GM23248 (cell line): ENCODE measurements at places on chromosomes 12 and 14.

GRCh38 chr14:35818346-35819115 is 7.6 kb upstream of the BRMS1L start:
- DNase-seq: peak; percentile 69

DNA sequence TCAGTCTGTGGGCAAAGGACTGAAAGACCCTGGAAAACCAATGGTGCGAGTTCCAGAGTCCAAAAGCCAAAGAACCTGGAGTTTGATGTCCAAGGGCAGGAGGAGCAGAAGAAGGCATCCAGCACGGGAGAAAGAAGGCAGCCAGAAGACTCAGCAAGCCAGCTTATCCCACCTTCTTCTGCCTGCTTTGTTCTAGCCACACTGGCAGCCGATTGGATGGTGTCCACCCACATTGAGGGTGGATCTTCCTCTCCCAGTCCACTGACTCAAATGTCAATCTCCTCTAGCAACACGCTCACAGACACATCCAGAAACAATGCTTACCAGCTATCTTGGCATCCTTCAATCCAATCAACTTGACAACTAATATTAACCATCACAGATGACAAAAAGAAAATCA is 57.2 kb upstream of the CAPRIN2 start:
- no peak for DNase-seq

DNA sequence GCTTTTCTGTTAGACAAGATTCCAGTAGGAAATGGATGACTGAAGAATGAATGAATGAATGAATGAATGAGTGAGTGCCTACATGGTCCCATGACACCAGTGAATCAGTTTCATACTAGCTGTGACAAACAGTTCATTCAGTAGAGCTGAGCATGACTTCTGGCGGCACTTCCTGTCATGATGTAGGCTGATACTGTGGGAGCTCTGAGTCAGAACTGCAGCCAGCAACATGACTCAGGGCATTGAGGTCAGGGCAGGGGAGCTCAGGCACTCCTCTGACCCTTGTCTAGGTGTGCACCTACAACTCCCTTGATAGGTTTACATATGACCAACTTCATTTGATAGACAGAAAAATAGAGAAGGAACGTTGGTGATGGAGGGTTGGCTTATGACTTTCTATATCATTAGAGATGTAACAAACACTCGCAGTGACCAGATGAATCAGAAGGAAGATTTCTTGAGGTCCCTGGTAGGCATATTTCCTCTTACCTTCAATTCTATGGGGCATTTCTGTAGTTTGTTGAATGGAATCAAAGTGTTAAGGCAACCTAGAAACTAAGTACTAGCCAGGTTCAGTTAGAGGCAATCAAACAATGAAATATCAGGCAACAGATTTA is 139.3 kb upstream of the ARHGAP5 start:
- peak; percentile 95 for DNase-seq

GRCh38 chr14:90034156-90034555 is 27.6 kb upstream of the KCNK13 start:
- no peak for DNase-seq

DNA sequence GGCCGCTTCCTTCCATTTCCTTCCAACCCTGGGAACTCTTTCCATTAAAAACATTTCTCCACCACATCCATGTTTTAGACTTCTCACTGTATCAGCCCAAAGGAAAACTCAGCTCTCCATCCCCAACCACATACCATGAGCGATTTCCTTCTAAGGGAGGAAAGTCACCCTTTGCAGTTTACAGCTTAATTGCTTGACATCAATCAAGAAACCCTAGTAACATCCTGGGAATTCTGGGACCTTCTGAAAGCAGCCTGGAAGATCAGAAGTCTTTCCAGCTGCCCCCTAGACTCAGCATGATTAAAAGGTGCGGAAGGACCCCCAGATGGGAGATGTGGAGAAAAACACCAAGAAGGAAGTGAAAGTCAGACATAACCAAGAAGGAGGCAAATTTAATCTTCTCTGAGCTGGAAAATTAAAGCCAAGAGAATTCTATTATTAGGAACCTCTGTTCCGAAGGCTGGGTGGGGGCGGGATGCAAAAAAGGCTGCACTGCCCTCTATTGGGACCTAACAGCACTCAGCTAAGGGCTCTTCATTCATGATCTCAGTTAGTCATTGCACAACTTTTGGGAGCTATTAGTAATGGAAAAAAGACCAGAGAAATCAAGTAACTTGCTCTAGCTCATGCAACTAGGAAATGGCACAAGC is 73.3 kb upstream of the PLXNC1 start:
- peak; percentile 97 for DNase-seq

DNA sequence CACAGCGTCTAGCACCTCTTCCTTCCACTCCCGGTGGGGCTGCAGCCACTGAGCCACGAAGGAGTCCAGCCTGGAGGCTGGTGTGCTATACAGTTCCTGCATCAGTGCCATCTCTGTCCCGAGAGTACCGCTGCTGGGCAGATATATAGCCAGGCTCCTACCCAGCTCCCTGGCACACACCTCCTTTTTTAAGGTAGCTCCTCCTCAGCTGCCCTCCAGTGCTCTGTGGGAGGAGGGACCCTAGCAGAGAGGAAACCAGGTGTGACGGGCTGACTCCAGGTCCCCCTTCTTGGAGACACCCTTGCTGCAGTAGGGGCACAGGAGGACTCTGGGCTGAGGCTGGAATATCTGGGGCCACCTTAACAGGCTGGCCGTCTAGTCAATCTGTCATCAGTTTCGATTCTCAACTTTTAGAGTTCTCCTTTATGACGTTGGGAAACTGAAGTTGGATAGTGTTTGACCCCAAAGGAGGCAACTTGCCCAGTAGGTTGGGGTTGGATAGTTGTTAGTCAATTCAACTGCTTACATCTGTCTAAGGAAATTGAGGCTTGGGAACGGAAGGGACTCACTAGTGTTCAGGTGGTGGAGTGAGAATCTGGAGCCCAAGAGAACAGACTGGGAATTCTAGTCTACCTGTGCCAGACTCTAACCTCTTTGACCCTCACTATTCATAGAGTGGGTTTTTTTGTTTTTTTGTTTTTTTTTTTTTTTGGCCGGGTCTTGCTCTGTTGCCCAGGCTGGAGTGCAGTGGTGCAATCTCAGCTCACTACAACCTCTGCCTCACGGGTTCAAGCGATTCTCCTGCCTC is at the start of gene OASL:
Gene OASL, minus strand, starts transcription at position 386 of the 808 bp plus-strand sequence. Its CDS starts 275 bp downstream, at position 111.
- DNase-seq: peak; percentile 68

DNA sequence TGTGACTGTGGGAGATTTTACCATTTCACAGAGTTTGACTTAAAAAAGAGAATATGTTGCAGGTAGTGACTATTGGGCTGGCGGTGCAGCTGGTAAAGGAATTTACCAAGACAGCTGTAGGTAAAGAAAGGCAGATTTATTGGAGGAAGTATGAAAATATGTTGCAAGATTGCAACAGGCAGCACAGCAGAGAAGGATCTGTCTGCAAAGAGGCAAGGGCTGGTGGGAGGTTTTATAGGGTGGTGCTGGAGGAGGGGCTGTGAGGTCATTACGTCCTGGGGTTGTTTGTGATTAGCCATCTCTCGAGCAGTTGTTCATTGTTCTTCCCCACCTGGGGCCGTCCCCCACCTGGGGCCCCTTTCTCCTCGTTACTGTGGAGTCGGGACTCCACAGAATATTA is 62.1 kb downstream of the ACACB start:
- no peak for DNase-seq

DNA sequence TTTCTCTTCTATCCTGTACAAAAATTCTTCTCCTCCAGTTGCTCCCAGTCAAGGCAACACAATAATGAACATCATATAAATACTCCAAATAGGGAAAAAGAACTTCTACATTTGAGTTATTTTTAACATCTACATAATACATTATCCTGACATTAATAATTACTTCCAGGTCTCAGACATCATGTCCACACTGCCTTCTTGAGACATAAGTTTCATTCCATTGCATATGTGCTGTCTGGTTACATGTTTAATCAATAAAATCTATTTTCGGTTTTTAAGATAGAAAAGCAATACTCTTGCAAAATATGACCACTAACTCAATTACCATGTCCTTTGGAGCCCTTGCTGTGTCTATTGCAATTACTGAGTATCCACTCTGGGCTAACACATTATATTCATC is 881.9 kb downstream of the GALC start:
- DNase-seq: no peak
